ENCODE measurements at places on chromosomes 7 and 10.

- DNase-seq = no peak
Measured at GRCh38 chr7:111931016-111931517, 275.1 kb downstream of the DOCK4 start.

DNA sequence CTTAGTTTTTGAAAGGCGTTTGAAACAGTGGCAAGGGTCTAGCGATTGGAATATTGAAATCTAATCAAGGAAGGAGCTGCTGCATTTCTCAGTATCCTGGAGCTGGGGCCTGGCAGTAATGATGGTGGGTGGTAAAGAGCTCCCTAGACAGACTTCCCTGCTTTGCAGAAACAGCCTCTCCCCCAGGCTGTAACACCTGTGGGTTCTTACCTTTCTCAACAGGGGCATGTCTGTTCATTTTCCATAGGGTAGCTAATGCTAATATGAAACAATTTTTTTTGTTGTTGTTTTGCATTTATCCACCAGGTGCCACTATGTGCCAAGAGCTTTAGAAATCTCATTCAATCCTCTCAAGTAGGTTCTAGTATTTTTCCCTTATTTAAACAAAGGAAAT, 345.5 kb downstream of the REEP3 start:
- DNase-seq = no peak

- DNase-seq = no peak
Measured at GRCh38 chr10:33388785-33389184, 54.3 kb upstream of the NRP1 start.

DNA sequence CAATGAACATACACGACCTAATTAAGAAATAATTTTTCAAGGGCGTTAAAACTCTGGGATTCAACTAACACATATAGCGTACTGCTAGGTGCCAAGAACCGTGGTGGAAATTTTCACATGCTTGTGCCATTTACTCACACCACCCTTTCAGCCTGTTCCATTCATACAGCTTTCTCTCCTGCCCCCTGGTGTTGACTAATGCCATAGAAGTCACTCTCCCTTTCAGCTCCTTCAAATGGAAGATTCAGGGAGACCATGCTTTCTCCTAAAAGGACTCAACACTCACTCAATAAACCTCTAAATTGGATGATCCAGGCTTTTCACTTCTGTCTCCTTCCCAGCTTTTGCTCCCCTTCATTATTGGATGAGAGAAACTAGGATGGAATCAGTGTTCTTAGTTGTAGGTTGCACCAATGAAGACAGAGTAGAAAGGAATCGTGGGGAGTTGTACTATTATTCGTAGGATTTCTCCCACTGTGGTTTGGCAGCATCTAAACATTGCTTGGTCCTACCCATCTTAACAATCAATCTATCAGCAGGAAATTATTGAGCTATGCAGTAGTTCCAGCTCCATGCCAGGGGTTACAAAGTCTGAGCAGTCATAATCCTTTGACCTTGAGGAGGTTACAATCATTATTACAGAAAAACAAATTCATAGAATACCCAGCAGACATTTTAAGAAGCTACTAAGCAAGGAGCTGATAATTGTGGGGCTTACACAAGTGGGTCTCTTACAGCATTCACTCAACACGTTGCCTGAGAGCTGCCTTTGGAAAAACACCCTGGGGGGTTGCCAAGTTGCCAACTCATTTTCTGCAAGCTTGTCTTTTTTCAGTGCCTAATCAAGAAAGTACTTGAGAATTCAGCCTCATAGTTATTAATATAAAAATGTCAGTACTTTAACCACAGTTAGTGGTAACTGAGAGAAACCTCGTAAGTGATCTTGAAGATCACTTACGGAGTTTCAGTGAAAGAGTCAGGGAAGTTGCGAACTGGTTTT, 2.8 kb upstream of the PPP1R3C start:
- no peak for DNase-seq

- DNase-seq = no peak
Measured at GRCh38 chr7:99369767-99370391, 4.7 kb upstream of the ARPC1B start.

Data from activated CD4-positive, alpha-beta T cell treated with anti-CD3 and anti-CD28 coated beads for 1 hour (primary cell).